ENCODE measurements at places on chromosomes 12 and 14.

DNA sequence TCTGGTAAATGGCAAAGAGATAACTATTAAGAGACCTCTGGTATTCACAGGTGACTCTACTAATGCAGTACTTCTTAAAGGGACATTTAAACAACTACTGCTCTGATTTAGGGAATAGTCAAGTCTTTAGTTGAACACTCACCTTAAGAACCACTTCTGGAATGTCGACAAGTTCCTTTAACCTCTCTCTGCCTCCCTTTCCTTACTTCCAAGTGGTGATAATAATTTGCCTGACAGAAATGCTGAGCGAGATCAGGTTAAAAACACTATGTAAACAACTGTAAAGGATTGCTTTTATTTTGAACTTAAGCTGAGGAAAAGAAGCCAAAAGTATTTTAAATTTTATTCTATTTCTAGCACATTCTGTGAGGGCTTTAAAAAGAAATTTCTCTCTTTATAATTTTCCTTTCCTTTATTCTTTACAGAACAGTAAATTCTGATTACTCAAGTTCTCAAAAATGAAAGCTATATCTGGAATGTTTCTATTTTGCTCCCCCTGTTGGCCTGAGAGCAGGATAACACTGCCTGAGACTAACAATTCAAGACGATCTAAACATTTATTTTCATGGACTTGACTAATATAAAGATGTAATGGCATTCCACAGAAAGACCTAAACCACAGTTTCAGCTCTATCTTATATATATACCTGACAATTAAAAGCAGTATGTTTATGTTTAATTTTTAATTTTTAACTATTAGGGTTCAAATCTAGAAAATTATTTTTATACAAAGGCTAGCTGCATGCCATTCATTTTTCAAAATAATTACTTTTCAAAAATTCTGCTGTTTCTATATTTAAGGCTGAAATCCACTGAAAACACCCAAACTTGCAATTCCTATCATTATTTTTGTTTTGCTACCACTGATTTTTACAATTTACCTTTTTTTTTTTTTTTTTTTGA lies 29.2 kb downstream of the ZCCHC8 start:
- H3K27ac ChIP-seq = no peak overlapping the region
- peaks cover 8% of the 10 kb centered on the region for H3K4me1 ChIP-seq
- no peaks in the 10 kb centered on the region for H3K27me3 ChIP-seq

DNA sequence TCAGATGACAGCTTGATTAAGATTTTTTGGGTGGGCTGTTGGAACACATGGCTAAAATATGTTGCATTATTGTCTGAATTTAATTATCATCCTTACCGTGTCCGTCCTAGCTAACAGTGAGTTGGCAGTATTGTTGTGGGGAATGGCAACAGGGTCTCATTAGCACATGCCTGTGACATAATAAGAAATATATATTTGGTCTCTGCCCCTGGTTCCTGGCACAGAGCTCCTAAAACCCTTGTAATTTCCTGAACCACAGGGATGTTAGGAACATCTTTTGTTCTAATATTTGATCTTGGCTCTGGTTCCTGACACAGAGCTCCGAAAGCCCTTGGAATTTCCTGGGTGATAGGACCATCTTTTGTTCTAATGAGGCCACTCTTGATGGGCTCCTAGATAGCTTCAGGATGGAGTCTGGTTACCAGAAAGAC lies 76.0 kb downstream of the SYNE2 start:
- peaks cover 20% of the 10 kb centered on the region for H3K36me3 ChIP-seq
- peaks cover 17% of the 10 kb centered on the region for H3K4me1 ChIP-seq
- no peak overlapping the region for H3K4me3 ChIP-seq
- H3K27ac ChIP-seq = no peak overlapping the region
- H3K27me3 ChIP-seq = no peaks in the 10 kb centered on the region

DNA sequence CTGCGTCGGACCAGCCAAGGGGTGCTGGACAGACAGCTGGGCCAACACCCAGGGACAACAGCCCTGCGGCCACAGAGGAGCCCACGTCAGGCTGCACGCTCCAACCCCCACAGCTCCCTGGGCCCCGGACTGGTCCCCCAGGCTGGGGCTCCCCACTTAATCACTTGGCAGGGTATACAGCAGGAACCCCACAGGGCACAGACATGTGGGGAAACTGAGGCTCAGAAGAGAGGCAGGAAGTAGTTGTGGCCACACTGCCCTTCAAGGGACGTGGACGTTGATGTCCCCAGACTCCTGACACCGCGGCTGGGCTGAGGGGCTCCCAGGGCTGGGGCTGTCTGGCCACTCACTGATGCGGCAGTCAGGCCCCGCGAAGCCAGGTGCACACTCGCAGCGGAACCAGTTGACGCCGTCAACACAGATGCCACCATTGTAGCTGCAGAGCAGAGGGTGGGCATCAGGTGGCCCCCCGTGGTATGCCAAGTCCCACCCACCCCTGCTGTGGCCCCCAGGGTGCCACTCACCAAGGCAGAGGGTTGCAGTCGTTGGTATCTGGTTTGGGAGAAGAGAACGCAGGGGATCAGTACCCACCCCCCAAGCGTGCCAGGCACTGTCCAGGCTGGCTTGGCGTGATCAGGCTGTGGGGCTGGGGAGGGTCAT lies 21.5 kb downstream of the JAG2 start:
- H3K4me1 ChIP-seq = no peaks in the 10 kb centered on the region
- no peak overlapping the region for H3K27ac ChIP-seq
- DNase-seq = no peak
- no peaks in the 10 kb centered on the region for H3K27me3 ChIP-seq
- no peak overlapping the region for H3K4me3 ChIP-seq

DNA sequence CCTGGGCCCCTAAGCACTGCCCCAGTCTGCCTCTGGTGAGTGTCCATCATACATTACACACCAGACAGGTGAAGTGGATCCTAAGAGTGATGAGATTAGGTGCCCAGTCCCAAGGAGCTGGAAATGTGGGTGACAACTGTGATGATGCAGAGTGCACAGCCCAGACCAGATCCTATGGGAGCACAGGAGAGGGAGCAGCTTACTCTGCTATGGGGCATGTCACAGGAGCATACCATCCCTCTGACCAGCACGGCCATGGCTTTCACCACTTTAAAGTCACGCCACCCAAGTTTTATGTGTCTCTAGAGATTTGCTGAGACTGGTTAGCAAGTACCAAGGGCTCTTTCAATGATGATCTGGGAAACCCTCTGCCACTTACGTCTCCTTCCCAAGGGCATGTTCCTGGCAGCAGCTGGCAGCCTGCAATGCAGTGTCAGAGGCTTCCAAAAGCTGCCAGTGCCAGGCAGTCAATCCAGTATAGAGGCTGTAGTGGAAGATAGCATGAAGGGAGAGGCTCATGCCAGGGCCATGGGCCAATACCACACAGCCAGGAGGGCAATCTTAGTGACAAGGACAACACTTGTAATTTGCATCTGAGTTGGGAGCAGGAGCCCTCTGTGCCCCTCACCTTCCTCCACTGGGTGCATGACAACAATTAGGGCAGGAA lies 40.2 kb downstream of the STAB2 start:
- H3K36me3 ChIP-seq = no peaks in the 10 kb centered on the region
- no peaks in the 10 kb centered on the region for H3K4me1 ChIP-seq
- no peak overlapping the region for H3K27ac ChIP-seq
- no peak overlapping the region for H3K4me3 ChIP-seq
- no peak for DNase-seq

- peaks cover 14% of the 10 kb centered on the region for H3K36me3 ChIP-seq
- no peak for DNase-seq
- peaks cover 2% of the 10 kb centered on the region for H3K4me1 ChIP-seq
- no peak overlapping the region for H3K27ac ChIP-seq
- H3K4me3 ChIP-seq = no peak overlapping the region
- no peaks in the 10 kb centered on the region for H3K27me3 ChIP-seq
Measured at GRCh38 chr14:26538176-26538575, 59.7 kb downstream of the NOVA1 start.

- peak overlapping the region; percentile 94 for H3K4me3 ChIP-seq
- peaks cover 34% of the 10 kb centered on the region for H3K4me1 ChIP-seq
- no peak for DNase-seq
Measured at GRCh38 chr12:11650286-11651281, 1.1 kb downstream of the ETV6 start.

Measured in neural crest cell (in vitro differentiated cells).